ENCODE measurements at places on chromosomes 1 and 21. TPM values are rescaled to one million over a fixed set of nuclear protein-coding genes. Genes with fewer than 3 reads are reported as not detected.

The CYYR1 gene
- total RNA-seq, result 4.6 TPM

The IFNLR1 gene
- total RNA-seq, result 4.0 TPM

The CA6 gene
- not detected for total RNA-seq

The FRRS1 gene
- 30.7 TPM for total RNA-seq

Data from esophagus mucosa (tissue), 1 donor.